ENCODE measurements at places on chromosomes 7 and 10.

DNA sequence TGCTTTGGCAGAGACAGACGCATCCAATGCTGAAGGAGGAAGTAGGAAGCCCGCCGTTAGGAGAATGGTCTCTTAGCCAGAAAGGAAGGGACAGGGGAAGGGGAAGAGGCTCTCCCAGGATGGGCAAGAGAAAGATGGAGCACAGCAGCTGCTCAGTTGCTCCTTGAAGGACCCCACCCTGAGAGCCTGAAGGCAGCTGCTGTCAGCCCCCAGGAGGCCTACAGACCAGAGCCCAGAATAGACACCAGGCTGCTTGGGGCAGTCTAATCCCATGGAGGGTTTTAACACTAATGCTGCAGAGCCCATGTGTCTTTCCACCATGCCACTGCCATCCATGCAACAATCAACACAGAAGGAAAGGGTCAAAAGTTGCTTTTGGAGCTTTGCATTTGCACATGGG lies 3.5 kb upstream of the C7orf33 start:
- DNase-seq = no peak

GRCh38 chr7:31126976-31127375 lies 74.9 kb downstream of the ADCYAP1R1 start:
- no peak for DNase-seq

GRCh38 chr7:103121641-103122040 lies 27.3 kb downstream of the NAPEPLD start:
- no peak for DNase-seq

GRCh38 chr10:57830877-57831560 lies 436.7 kb downstream of the IPMK start:
- no peak for DNase-seq

DNA sequence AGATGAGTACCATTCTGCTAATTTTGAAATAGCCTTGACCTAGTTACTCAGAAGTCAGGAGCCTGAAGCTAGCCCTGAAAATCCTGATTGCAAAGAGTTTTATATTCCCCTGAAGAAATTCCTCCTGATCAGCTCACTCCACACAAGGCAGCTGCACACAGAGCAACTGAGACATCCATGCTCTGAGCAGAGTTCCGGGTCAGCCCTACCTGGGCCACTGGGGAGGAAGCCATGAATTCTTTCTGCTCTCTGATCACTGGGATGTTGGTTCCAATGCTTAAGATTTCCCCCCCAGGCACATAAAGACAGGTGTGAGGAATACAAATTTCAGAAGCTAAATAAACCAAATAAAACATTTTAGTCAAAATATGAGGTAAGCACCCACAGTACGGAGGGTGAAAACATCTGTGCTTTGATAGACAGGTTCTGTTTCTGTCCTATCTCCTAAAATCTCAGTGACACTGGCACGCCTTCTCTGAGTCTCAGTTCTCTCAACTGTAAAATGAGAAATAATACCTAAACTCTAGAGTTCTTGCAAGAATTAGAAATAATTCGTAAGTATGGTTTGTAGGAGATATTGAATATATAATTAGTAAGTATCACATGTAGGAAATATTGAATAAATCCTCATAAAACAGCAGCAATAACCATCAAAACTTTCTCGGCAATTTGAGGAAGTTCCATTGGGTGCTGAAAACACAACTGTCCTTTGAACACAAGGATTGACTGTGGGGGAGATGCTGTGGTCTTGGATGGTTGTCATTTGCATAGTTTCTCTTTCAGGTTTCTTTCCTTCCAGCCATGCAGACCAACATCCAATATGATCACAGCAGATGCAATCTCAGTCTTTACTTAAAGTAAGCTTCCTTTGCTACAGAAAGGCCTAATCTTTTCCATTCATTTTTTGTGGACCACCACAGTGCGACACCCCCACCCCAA lies 133.0 kb upstream of the TNS3 start:
- DNase-seq = no peak

DNA sequence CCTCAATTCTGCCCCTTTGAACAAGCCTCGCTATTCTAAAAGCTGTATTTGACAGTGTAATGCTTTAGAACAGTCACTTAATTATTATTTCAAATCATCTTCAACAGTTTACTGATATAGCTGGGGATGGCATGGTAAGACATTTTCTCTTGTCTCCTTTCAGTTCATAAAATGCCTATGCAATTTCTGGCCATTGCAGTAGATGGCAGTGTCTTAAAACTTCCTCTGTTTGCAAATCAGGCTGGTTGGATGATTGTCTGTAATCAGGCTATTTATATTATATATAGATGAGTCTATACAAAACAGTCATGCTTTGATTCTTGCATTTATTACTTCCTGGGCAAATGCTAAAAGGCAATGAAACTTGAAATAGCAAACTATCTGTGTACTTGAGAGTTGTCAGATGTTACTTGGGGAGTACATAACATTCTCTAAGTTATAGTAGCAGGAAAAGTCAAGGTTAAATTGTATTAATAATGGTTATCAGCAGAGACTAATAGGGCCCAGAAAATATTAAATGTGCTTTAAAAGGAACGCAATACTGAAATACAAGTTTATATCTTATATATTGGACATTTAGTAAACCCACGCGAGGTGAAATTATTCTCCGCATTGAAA lies 55.5 kb upstream of the LHFPL3 start:
- DNase-seq = peak; percentile 0

DNA sequence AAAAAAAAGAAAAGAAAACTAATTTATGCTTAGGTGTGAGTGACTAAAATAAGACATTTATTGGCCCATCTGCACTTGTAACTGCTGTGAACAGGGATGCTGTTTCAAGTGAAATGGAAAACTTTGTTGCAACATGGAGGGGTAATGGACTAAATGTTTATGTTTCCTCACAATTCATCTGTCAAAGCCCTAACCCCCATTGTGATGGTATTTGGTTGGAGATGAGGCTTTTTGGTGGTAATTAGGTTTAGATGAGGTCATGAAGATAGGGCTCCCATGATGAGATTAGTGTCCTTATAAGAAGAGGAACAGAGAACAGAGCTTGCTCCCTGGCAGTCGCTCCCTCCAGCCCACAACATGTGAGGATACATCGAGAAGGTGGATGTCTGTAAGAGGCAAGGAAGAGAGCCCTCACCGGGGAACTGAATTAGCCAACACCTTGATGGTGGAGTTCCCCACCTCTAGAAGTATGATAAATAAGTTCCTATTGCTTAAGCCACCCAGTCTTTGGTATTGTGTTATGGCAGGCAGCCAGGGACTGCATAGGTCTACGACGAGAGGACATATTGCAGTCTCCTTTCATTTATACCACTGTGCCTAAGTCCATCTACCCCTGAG lies 28.6 kb upstream of the VCL start:
- DNase-seq = no peak

- no peak for DNase-seq
Measured at GRCh38 chr7:17697128-17697881, 243.0 kb downstream of the SNX13 start.

DNA sequence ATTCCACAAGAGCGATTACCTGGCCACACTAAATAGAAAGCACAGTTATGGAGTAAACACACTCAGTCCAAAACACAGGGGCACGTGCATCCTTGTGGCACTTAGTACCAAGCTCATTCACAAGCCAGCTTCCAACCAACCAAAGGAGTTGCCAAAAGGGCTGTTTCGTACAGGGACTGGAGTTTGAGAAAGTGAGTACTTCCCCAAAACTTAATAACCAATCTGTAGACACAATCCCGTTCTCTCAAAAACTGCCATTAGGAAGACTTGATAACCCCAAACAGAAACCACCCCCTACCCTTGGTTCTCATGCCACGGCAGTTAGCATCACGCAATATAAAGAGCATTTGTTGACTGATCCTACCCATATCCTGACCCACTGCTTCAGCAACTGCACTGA lies 166.2 kb upstream of the ASAH2 start:
- peak; percentile 44 for DNase-seq

GRCh38 chr10:29378106-29378505 lies 89.2 kb downstream of the LYZL1 start:
- no peak for DNase-seq

DNA sequence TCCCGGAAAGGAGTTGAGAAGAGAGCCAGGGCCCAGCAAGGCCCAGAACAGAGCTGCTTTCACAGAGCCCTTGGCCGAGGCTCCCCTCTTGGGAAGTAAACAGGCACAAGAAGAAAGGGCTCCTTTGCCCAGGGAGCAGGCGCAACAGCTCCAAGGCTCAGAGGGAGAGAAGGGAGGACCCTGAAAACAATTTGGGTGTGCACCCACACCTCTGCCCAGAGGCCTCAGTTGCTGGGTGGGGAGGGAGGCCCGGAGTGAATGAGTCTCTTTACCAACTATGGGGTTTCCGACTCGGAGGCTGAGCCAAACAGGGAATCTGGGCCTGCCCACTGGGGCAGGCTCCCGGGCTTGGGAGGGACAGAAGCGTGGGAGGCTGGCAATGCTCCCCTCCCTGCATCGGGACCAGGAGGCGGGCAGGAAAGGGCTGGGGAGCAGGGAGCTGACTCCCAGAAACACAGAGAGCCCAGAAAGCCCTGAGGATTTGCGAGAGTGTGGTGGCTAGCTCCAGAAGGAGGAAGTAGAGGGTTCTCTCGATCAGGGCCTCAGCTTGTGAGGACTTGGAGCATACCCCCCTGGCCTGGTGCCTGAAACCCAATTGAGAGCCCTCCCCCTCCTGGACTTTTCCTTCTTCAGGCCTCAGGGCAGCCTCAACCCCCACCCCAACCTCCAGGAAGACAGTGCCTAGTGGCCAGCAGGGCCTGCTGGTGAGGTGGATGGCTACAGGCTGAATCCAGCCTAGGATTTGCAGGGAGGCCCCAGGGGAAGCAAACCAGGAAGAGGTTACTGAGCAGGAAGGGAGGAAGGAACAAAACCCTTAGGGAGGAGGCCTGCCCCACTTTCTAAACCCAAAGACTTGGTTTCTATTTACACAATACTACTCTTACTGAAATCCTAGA lies 6.2 kb downstream of the C10orf105 start:
- DNase-seq = peak; percentile 88

Measured in hippocampal formation (tissue), 2 donors.